HFFc6 (cell line): ENCODE measurements at places on chromosomes 12 and 14.

DNA sequence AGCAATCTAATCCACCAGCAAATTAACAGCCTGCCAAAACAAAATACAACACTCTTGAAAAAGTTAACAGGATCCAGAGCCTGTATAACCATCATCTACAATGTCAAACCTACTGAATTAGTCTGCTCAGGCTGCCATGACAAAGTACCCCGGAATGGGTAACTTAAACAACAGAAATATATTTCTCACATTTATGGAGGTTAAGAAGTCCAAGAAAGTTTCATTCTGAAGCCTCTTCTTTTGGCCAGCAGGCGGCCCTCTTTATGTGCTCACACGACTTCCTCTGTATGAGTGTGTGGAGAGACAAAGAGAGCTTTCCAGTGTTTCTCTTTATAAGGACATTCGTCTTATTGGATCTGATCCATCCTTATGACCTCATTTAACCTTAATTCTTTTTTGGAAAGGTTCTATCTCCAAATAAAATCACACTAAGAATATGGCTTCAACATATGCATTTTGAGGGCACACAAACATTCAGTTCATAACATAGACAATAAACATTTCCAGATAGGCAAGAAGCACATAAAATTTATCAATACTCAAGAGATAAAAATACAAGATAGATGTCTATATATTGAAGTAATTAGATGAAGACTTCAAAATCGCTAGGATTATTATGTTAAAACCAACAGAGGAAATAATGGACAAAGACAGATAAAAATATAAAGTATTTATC lies 5.9 kb upstream of the RERG start:
- DNase-seq = peak; percentile 47

GRCh38 chr12:46461459-46461858 lies 88.9 kb upstream of the SLC38A2 start:
- DNase-seq = no peak

DNA sequence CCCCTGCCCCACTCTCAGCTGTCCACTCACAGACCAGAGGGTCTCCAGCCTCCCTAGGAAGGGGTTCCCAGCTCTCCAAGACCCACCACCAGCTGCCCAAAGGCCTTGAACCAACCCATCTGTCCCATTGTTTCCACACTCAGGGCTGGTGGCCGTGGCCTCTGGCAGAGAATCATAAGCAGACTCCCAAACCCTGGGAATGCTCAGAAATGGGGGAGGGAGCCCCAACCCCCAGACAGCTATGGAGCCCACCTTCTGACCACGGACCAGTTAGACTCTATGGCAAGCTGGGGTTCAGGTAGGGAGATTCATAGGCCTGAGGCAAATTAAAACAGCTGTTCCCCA lies 280.0 kb downstream of the DPF3 start:
- no peak for DNase-seq

DNA sequence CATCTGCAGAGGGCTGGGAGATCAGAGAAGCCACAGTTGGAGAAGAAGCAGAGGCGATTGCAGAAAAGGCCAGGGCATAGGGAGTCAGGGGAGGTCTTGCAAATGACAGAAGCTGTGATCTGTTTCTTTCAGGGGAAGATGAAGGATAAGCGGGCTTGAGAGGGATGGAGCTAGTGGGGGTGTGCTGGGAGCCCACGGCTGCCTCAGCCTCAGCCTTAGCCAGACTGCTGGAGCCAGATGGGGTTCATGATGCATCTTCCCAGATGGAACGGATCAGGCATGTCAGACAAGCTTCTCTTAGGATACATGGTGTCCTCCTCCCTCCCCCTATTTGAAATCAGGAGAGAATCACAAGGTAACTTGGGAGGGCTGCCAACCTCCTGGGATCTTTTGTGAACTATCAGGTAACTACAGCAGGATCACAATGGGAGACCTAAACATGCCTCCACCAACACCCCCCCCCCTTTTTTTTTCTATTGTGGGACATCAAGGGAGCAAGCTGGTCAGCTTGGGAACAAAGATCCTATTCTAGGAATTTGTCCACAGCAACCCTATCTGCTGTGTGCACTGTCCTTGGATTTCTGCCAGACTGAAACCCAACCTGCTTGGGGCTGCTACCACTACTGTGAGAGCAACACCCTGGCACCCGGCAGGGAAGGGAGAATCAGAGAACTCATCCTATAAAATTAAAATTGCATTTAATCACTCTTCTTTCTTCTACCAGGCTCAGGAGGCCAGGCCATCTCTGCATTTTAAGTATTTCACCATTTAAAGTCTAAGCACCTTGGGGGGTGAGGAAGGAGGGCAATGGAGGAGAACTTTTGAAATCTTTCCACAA lies 10.7 kb upstream of the ATP2A2 start:
- DNase-seq = peak; percentile 31

DNA sequence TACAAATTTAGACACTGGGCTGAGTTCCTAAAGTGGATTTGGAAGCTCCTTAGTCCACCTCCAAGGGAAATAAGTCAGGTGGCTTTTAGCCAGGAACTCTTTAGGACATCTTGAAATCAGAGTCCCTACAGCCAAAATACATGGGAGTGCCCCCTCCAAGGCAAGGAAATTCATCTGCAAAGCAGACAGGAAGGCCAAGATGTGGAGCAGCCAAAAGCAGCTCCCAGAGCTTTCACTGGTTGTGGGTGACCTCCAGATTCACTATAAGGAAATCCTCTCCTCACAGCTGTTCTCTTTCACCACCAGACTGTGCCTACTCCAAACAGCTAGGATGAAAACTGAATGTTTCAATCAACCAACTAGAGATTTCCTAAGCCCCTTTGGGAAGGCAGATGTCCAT lies 6.6 kb downstream of the TTC9 start:
- DNase-seq = no peak
